Kidney epithelial cell (primary cell): ENCODE measurements at places on chromosomes 12 and 14. TPM values are rescaled to one million over a fixed set of nuclear protein-coding genes. Genes with fewer than 3 reads are reported as not detected.

GRCh38 chr12:113684053-113684907 lies 212.6 kb upstream of the LHX5 start:
- no peak for DNase-seq

DNA sequence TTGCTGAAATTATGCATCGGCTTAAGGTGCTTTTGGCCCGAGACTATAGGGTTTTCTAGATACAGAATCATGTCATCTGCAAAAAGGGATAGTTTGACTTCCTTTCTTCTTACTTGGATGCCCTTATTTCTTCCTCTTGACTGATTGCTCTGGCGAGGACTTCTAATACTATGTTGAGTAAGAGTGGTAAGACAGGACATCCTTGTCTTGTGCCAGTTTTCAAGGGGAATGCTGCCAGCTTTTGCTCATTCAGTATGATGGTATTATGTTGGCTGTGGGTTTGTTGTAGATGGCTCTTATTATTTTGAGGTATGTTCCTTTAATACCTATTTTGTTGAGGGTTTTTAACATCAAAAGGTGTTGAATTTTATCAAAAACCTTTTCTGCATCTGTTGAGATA lies 8.3 kb downstream of the BMAL2 start:
- no peak for DNase-seq

GRCh38 chr12:37543966-37544668 lies 772.5 kb upstream of the ALG10B start:
- DNase-seq: no peak

GRCh38 chr14:52949711-52950409 lies 990 bp downstream of the FERMT2 start:
- no peak for DNase-seq

GRCh38 chr12:31797230-31797872 lies 68.5 kb upstream of the AMN1 start:
- no peak for DNase-seq

GRCh38 chr12:92482599-92482998 lies 220.2 kb upstream of the PLEKHG7 start:
- no peak for DNase-seq

- DNase-seq: no peak
Observed at GRCh38 chr14:103949131-103949790, 6.9 kb upstream of the RD3L start.

GRCh38 chr12:21305661-21306060 lies 29.1 kb downstream of the SLCO1A2 start:
- no peak for DNase-seq

- DNase-seq: no peak
Observed at GRCh38 chr12:127655691-127656090, 611.3 kb upstream of the TMEM132C start.

DNA sequence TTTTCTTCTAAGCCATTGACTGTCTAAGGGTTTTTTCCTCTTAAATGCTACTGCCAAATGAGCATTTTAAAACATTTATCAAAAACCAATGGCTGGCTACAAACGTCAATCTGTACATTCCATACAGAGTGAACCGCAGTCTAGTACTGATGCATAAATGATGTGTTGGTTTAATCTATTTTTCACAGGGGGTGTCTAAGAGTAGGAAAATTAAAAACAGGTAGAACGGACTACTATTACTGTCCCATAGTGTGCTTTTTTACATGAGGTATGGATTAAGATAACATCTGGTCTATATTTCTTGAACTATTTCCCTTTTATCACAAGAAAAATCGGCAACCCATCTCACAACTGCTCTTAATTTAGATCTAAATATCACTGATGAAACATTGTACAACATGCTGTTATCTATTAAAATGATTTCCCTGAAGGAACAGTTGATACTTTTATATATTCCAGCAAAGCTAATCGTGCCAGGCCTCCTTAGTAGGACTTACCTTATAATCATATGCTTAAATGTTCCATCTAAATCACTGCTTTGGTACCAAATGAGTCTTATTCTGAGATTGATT lies 172.9 kb upstream of the CDKN3 start:
- DNase-seq: no peak

DNA sequence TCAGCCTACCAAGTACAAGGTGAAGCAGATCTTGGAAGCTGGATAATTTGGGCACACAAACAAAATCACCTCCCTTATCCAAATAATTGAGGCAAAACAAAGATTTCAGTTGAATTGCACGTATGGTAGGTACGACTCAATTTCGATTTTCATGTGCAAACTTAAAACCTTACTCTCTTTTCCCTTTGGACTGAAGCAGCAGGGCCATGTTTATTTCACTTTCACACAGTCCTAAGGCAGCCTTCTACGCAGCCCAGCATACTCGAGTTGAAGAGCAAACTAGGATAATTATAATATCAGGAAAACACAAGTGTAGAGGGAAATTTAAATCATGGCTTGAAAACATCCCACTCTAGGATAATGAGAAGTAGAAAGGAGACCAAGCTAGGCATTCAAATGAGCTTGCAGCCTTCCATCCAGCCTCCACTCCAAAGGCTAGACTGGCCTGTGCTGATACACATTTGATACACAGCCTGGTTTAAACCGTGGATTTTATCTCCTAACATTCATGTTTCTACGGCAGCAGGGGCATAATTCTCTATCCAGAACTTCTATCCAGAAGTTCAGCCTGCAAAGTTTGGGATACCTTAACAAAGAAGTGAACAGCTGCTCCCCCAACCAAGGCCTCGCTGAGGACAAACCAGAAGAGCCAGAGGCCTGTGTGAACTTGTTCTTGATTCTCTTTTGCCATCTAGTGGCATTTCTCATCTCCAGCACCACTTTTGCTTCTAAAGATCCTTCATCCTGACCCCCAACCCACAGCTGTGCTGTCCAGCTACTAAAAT lies 2.4 kb upstream of the RNASE7 start:
- no peak for DNase-seq

DNA sequence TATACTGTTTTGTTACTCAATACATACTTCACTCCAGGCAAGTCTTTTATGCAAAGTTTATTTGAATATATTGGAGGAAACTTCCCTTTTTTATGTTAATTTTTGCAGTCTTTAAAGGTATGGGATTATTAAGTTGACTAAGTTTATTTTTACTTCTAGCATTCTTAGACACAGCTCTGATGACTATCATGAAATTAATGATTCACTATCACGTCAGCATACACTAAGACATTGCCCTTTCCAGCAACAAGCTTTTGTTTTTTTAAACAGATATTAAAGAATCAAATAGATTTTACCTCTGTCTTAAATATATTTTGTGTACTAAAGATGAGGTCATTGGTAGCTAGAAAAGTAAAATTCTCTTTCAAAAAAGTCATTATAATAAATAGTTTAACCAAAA lies 52.1 kb downstream of the DERA start:
- peak; percentile 42 for DNase-seq

GRCh38 chr12:105032703-105033357 lies 46.7 kb downstream of the NOPCHAP1 start:
- DNase-seq: no peak

DNA sequence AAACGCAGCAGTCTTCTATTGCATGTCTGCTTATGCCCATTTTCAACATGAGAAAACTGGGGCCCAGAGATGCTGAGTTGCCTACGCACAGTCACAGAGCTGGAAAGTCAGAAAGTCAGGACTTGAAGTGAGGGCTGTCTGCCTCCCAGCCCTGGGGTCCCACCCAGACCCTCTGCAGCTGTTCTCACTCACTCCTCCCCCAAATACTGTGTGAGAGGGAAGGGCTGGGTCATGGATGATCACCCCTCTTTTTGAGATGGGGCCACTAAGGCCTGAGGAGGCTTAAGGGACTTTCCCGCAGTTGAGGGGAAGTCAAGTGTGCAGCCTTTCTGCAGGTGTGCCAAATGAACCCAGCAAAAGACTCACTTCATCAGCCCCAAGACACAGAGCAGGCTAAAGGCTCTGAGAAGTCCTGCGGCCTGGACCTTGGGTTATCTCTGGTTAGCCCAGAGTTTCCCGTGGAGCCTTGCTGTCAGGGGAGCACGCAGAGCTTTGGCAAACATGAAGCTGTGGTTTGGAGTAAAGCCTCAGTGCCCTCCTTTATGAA lies 18.7 kb downstream of the DTX1 start:
- no peak for DNase-seq

GRCh38 chr14:76208340-76208739 lies 56.6 kb downstream of the GPATCH2L start:
- no peak for DNase-seq

GRCh38 chr14:78450669-78451318 lies 280.6 kb downstream of the NRXN3 start:
- no peak for DNase-seq

DNA sequence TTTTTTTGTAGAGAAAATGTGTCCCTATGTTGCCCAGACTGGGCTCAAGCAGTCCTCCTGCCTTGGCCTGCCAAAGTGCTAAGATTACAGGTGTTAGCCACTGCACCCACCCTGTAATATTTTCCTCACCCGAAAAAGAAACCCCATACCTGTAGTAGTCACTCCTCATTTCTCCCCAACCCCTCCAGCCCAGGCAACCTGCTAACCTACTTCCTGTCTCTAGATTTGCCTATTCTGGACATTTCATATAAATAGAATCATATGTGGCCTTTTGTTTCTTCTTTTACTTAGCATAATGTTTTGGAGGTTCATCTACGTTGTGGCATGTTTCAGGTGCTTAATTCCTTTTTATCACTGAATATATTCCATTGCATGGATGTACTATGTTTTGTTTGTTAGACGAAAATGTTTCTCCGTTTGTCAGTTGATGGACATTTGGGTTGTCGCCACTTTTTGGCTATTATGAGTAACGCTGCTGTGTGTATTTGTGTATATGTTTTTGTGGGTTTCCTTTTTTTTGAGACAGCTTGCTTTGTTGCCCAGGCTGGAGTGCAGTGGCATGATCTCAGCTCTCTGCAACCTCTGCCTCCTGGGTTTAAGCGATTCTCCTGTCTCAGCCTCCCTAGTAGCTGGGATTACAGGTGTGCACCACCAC lies 6.2 kb downstream of the ANKRD13A start:
- DNase-seq: no peak

DNA sequence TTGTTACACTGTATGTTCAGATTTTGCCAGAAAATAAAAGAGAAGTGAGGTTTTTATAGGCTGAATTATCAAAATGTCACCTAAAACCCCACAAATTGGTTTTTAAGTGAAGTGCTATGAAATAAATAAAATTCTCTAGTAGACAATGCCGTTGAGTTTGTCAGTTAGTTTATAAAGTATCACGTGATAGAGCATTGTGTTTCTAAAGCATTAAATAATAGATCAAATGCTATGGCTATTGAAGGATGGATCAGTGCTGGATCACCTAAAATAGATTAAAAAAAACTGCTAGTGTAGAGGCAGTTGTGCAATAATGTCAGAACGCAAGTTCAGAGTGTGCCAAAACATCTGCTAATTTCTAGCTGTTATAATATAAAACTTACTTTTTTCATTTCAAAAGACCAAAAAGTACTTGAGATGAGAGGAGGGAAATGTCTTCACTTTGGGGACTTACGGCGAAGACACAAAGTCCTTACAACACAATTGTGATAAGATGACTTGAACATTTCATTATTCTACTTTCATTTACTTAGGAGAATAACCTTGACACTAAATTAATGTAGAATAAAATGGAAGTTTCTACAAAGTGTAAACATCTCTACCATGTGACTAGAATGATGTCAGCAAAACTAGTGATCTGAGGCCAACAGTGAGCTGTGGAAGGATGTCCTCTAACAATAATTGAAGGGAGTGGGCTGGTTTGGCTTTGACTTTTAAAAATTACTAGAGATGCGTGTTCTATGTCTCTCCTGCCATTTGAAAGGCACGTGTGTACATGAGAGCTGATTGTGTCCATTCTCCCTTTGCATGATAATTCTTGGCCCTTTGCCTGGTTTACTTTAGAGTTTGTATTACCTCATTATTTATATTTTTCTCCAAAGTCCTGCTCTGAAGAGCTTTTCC lies 154.4 kb upstream of the PDE3A start:
- no peak for DNase-seq

GRCh38 chr12:59500335-59500734 lies 95.5 kb upstream of the SLC16A7 start:
- DNase-seq: no peak

- DNase-seq: no peak
Observed at GRCh38 chr12:132144810-132145168, 532 bp downstream of the NOC4L start.

GRCh38 chr14:50085570-50086320 lies 30.6 kb downstream of the VCPKMT start:
- DNase-seq: no peak

RTL1 gene
- 1.1 and 1.2 TPM in 2 replicates for total RNA-seq

RNF212B gene
- not detected in 2 replicates for total RNA-seq
